ENCODE measurements at places on chromosomes 3 and 15.
A peak's percentile ranks its signal among the peaks of the same experiment; 100 is the strongest.

DNA sequence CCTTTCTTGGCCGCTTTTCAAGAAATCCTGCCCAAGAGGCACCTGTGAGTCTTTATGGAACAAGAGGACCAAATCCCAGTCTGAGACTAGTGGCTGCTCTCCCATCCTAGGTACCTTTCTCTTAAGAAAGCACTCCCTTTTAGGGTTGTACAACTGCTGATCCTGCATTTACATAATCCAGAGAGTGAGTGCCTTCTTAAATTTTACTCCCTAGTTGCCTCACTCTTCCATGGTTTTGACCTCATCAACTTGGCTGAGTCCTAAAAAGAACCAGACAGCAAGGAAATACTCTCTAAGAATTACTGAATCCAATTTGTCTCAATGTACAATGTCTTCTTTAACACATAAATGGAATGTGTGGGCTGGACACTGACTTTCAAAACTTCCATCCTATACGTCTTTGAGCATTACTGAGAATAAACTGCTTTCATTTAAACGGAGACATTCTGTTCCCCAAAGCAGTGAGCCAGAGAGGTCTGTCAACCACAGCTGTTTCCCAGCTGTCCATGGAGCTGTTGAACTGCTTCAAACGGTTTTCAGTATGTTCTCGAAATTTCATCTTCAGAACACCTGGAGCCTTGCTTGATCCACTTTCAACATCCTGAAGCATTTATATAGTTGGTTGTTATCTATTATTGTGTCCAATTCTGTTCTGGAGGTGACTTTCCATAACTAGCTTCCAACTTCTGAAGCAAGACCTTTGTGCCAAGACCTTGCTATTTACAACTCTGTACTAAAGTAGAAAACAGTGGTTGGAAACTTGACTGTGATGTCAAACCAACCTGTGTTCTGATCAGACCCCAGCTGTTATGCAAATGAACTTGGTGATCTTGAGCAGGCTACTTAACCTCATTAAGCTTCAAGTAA, 179.1 kb downstream of the SLC9A9 start:
- DNase-seq, result peak; percentile 4

- DNase-seq, result no peak
Observed at GRCh38 chr3:36907911-36908646, 36.8 kb downstream of the TRANK1 start.

DNA sequence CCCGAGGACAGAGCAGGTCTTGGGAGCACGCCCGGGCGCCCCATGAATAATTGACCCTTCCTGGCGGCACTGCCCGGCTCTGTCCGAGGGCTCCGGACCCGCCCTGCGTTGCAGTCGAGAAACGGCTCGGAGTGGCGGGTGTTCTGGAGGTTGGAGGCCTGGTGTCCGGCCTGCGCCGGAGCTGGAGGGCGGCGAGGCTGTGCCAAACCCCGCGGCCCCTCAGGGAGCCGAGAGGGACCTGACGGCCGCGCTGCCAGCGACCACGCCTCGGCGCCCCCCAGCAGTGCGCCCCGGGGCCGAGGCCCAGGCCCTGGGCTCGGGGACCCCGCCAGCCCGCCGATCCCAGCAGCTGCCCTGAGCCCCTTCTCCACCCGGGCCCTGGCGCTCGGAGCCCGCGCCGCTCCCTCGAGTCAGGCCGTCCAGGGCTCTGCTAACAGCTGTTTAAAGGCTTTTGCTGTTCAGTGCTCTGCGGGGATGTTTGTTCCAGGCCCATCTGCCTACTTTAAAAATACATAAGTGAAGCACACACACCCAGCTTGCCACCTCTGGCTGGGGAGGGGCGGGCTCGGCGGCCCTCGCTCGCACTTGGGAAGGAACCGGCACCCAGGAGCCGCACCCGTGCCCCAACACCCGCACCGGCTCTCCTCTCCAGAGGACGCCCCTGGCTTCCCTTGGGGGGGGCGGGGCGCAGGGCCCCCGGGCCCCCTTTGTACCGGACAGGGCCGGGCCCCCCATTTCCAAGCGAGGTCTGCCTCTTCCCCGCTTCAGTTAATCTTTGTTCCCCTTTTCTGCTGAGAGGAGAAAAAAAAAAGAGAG, 730 bp upstream of the ZNF710 start:
- DNase-seq, result no peak

DNA sequence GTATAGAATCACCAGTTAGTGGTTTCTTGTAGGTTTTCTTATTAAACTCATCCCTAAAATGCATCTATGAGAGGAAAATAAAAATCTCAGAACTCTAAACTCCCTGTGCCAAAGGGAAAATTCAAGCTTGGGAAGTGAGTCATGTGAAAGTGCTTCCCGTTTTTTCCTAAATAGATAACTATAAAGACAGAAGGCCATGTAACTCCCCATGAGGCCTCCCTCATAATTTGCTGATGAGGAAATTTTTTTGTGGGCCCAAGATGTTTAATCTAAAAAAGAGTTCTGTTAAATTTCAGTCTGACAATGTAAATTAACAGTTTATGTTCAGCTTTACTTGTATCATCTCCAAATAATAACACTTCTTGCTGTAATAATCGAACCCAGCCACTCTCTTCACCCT, 1273.9 kb downstream of the OTOL1 start:
- DNase-seq, result no peak

- DNase-seq, result no peak
Observed at GRCh38 chr3:73572368-73572767, 52.4 kb downstream of the PDZRN3 start.

DNA sequence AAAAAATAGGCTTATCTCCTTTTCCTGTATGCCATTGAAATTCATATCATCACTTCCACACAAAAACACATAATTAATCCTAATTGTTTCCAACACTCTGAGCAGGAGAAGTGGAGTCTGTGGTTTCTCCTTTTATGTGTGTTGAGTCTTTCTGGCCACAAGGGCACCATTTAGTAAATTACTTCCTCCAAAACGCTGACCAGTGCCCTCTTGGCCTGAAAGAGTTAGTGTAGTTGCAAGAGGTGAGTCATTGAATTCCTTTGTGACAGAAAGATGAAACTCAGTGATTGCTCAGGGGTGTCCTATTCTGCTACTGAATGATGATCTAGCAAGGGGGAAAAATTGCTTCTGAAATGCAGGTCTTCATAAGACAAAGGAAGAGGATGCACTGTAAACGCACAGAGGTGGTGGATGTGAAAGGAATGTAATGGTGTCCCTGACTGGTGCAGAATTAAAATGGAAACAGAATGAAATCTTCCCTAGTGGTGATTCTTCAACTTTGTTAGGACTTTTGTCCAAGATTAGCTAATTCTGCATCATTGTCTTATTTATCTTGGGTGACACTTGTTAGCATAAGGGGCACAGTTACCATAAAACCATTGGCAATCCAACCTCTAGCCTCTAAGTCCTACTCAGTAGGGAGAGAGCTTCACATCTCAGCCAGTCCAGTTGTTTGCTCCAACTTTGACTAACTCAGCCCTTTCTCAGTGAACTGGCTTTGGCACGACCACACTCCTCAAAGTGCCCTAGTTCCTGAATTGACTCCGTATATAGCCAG, 208.4 kb upstream of the NANOGP8 start:
- no peak for DNase-seq

- DNase-seq, result no peak
Observed at GRCh38 chr15:48954538-48954937, 9.2 kb downstream of the SHC4 start.

DNA sequence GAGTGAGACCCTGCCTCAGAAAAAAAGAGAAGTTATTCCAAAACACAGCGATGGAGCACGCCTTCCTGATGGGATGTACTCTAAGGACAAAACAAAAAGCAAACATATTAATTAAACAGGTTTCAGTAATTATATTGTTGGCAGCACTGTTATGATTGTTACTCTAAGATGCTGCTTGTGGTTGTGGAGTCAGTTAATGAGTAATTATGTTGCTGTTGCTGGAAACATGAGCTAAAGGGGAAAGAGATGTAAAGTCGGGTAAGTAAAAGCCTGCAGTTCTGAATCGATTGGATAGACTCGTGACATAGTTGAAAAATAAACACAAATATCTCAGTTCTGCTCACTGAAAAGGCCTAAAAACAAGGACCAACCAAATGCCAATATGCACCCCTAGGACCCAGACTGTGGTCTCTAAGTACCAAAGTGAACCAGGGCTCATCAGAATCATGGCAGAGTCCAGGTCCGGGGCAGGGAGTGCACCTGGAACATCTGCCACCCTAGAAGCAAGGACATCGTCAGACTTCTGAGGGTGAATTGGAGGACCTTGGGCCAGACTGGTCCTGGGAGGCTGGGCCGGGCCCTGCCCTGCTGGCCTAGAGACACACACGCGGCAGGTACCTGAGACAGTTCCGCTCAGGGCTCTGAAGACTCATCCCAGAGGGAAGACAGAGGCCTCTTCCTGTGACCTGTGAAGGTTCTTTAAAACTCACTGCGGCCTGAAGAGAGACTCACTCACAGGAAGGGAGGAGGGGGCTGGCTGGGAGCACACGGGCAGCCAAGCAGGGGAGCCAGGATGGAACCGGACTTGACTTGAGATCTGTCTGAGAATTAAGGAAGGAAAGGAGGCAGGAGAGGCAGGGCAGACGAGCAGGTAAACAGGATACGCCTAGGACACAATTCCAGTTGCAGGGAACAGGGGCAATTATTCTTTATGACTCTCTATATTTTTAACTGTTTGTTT, 140.5 kb downstream of the LRRK1 start:
- no peak for DNase-seq

- DNase-seq, result no peak
Observed at GRCh38 chr15:91099616-91099994, 452 bp upstream of the SV2B start.

- DNase-seq, result no peak
Observed at GRCh38 chr15:93324186-93324975, 235.4 kb upstream of the RGMA start.

Data from memory B cell (primary cell).